Brain (organoid and tissue), 16 donors: ENCODE measurements at places on chromosomes 2 and 18. TPM values are rescaled to one million over a fixed set of nuclear protein-coding genes. Genes with fewer than 3 reads are reported as not detected.

The SERPINB3 gene
- not detected for polyA plus RNA-seq

The NBAS gene
- 34.8 TPM for polyA plus RNA-seq

The CRYBA2 gene
- 9.1 TPM for polyA plus RNA-seq

The KIAA2012 gene
- 0.42 TPM for polyA plus RNA-seq

The SP5 gene
- 3.9 TPM for polyA plus RNA-seq

The LRRTM4 gene
- polyA plus RNA-seq: 1.1 TPM

The ACVR1C gene
- polyA plus RNA-seq: 0.34 TPM
